ENCODE measurements at places on chromosomes 1 and 21.

DNA sequence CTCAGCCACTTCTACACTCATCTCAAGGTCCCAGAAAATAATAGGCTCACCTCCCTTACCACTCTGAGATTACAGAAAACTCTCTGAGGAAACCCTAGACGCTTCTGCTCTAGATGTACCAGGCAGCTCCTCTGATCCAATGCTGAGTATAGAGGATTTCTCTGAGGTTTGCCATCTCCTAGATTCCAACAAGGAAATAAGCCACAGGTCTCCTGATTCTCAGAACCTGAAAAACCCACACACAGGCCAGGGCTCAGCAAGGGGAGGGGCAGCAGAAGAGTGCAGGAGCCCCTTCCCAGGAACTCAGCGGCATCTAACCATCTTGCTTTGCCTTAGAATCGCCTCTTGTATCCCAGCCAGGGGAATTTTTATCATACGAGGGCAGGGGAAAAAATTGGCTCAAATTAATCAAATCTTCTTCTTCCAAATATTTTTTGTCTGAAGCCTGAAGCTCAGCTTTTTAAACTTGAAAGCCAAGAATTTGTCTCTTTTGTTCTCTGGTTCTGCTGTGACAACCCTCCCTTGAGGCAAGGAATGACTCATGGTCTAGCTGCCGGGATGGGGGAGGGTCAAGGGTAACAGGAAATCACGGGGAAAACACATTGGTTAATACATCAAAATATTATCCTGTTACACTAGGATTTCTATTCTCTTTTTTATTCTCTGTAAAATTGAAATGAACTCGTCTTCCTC is 30.8 kb downstream of the GORAB start:
- no peak for DNase-seq

DNA sequence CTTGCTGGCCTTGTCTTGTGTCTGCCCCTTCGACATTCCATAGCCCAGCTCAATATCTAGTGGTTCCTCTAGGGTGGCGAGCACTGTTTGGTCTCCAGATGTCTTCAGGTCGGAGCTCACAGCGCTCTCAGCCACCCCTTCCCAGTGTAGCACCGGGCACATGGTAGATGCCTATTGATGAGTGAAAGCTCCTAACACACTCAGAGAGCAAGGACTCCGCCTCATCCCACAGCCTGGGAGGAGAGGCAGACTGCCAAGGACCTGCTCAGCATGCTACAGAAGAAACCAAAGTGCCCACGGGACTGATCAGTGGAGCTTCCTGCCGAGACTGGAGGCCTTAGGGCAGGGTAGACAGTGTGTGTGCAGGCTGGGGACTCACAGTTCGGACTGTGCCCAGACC is 10.9 kb downstream of the PCSK9 start:
- no peak for DNase-seq

- DNase-seq: no peak
Measured at GRCh38 chr1:172185996-172186395, 234.5 kb upstream of the C1orf105 start.

DNA sequence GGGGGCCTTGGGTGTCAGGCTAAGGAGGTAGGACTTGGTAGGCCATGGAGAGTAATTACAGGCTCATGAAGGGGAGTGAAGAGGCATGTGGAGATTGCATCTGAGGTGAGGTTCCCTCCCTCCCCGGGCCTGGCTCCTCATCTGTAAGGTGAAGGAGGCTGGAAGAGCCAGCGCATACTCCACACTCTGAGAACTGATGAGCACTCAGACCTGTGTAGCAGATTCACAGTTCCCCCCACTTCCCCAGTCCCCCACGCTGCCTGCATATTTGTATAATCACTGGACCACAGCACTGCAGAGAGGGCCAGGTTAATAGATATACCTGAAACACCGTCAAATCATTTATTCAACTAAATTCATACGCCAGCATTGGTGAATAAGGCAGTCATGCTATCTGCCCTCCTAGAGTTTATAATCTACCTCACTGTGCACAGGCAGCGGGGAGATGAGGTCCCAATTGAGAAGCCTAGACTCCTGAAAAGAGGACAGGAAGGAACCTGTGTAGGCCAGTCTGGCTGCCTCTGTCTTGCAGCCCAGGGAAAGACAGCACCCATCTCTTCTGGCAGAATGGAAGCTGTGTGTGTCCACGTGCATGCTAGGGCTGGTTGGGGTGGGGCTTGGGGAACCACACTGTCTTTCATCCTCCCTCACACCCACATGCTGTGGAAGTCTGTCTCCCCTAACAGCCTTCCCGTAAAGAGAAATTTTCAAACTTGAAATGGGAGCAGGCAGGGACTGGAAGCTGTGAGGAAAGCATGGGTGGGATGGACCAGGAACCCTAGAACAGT is 110.6 kb upstream of the ATP1A1 start:
- DNase-seq: no peak

DNA sequence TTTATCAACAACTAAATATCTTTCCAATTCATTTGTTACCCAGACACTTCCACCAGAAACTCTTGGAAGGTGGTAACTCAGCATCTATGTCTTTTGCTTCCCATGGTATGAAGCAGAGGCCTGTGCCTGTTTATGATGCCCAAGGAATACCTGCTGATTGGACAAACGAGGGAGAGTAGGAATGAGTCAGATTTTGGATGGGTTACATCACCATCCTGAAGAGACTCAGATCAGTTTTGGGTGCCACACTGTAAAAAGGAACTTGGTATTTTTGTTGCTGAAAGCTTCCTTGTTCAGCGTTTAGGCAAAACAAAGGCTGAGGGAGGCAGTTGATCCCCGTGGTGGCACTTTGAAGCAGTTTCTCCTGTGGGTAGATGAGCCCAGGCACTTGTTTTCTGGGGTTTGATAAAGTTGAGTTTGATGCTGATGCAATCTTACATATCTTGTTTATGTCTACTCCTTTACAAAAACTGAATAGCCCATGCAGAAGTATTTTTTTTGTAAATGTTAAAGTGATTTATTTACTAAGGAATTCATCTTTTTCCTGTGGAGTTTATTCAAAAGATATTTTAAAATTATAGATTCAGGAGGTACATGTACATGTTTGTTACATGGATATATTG is 26.7 kb upstream of the CYP4X1 start:
- no peak for DNase-seq

DNA sequence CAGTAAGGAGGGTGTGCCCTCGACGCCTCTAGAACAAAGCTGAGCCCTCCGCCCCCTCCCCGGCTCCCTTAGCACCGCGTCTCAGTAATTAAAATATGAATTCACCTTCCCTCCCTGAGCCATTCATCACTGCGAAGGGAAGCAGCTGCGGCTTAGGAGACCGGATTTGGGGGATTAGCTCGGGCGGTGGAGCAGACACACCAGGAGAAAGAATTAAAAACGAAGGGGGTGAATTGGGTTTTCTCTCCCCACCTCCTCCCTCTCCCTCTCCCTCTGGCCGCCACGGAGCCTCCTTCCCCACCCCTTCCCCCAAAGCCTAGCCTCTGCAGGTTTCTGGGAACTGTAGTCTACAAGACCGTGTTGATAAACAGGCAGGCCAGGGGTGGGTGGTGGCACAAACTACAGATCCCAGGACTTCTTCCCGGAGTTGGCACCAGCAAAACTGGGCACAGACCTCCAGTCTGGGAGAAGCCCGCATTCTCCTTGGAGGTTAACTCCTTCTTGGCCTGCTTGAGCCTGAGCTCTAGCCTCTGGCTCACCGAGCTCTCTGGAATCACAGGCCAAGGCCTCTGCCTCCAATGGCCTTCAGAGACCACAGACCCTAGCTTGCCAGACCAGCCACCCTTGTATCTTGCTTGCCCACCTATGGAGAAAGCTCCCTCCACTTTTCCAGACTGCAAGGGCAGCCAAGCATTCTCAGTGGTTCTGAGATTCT is 10.8 kb downstream of the BLACAT1 start:
- no peak for DNase-seq

- DNase-seq: no peak
Measured at GRCh38 chr1:248778906-248779305, 23.3 kb upstream of the LYPD8 start.

DNA sequence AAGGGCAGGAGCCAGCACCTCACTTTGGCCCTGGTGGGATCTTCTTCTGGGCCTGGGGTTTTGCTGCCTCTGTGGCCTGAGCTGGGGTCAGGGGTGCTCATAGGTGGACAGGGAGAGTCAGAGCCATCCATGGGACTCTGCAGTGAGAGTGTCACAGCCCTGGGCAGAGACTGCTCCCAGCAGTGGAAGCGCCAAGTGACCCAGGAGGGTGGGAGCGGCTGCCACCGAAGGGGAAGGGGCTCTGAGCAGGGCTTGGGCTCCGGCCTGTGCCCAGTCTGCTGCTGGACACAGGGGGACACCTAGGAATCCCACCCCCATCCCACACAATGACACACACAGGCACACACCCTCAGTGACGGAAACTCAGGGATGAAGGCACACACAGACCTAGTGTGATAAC is 368 bp downstream of the CLCNKB start:
- no peak for DNase-seq

GRCh38 chr21:45149021-45149420 is 74.6 kb downstream of the ADARB1 start:
- DNase-seq: no peak

DNA sequence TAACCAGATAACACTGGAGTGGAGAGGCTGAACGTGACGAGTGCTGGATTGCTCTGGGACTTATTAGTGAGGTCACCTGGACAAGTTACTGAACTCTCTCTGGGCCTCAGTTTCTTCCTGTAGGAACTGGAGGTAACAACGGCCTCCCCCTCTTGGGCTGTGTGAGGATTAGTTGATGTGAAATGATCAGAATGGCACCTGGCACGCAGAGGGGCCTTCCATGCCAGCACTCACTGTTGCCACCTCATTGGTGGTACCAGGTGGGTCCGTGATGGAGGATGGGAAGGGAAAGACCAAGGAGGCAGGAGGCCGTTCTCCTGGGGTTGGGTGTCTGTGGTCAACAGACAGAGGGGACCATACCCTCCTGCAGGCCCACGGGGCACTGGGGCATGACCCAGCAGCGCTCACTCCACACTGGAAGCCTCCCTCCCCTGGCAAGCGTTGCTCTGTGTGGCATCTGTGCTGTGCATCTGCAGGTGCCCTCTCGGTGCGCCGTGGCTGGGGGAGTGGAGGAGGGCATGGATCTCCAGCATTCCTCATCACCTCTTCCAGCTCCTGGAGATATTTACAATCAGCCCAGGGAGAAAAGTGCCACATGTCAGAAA is 349.5 kb upstream of the VAMP3 start:
- no peak for DNase-seq

- no peak for DNase-seq
Measured at GRCh38 chr1:71521655-71522264, 440.9 kb upstream of the ZRANB2 start.

- DNase-seq: no peak
Measured at GRCh38 chr1:219990782-219991510, 55.4 kb downstream of the EPRS1 start.

DNA sequence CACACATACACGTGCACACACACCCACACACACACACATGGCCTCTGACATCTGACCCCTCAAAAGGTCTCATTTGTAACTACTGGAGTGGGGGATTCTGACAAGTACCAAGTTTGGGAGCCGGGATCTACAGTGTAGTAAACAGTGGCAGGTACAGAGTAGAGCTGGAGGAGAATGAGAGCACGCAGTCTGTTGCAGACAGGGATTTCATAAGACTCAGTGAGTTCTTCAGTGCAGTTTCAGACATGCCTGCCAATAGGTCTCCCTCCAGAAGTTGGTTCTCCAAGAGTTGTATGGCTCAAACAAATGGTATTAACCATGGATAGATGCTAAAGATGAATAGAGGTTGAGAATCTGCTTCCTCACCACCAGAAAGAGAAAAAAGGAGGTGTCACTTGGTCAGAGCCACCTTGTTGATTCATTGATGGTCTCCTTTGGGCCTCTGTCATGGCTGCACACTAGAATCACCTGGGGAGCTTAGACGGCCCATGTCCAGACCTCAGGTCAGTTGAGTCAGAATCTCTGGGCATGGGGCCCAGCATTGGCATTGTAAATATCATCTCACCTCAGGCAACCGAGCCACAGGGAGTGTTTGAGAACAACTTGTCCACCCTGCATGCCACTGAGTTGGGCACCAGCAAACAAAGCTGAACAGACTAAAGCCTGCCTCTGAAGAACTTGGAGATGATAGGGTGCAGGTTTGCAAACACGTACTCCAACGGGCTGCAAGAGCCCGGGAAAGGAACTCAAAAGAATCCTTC is 122.1 kb downstream of the EDEM3 start:
- no peak for DNase-seq

DNA sequence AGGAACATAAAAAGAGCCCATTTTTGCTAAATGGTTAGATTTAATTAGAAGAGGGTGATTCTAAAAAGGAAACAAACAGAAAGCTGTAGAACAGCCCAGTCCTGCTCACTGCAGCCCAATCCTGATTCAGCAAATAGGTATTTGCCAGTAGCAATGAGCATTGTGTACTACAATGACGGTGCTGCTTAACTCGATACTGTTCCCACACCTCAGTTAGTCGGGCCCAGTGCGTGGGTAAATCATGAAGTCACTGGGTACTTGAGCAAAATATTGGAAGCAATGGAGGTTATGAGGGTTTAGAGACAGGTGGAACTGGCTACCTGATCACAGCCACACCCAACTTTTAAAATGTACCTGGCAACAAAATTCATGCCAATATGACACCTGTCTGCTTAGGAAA is 101.5 kb upstream of the ADGRL2 start:
- no peak for DNase-seq

GRCh38 chr21:38597421-38597820 is 99.1 kb upstream of the ERG start:
- DNase-seq: no peak

- no peak for DNase-seq
Measured at GRCh38 chr1:60560701-60561100, 487.1 kb upstream of the C1orf87 start.

- no peak for DNase-seq
Measured at GRCh38 chr1:24505816-24506215, 3.2 kb downstream of the RCAN3 start.

GRCh38 chr1:119648620-119649004 is 546 bp upstream of the ZNF697 start:
- DNase-seq: no peak

GRCh38 chr1:228987286-228987685 is 252.0 kb downstream of the RHOU start:
- no peak for DNase-seq

DNA sequence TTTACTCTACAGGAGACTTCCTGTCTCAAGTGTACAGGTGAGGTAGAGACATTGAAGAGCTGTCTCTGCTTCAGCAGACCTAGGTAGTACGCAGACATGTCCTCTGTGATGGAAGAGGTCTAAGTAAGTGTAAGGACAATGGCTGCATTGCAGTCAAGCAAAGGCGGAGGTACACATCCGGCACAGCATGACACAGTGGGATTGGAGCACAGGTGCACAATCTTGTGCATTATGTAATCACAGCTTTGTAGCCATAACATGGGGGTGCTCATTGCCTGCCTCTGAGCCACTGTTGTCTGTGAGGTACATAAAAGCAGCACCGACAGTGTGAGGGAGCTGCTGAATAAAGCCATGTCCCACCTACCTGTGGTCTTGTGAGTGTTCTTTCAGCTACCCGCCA is 66.4 kb upstream of the CCDC190 start:
- no peak for DNase-seq

DNA sequence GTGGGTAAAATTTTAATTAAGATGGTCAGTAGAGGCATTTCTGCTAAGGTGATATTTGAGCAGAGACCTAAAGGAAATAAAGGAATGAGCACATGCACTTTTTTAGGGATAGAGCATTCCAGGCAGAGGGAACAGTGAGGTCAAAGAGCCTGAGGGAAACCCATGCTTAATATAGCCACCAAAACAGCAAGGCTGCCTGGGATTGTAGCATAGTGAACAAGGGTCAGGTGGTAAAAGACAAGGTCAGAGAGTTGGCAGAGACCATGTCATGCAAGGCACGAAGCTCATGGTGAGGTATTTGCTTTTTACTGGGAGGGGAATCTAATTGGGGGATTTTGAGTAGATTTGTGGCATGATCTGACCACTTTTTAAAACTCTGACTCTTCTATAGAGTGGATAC is 344.6 kb upstream of the LRRC7 start:
- no peak for DNase-seq

All from stimulated activated CD8-positive, alpha-beta memory T cell treated with anti-CD3 and anti-CD28 coated beads, Interleukin-15, amount 100 ng/mL, for 24 hours (primary cell).